ENCODE measurements at places on chromosomes 1 and 21.

GRCh38 chr1:203453016-203453415 lies 22.6 kb upstream of the PRELP start:
- DNase-seq, result no peak

GRCh38 chr1:205012391-205013140 lies 30.4 kb upstream of the CNTN2 start:
- DNase-seq, result no peak

- DNase-seq, result peak; percentile 52
These were observed 747 bp downstream of the ADAMTS1 start for GRCh38 chr21:26844258-26845065.

GRCh38 chr1:104905322-104905721 lies 1155.6 kb downstream of the AMY1C start:
- no peak for DNase-seq

DNA sequence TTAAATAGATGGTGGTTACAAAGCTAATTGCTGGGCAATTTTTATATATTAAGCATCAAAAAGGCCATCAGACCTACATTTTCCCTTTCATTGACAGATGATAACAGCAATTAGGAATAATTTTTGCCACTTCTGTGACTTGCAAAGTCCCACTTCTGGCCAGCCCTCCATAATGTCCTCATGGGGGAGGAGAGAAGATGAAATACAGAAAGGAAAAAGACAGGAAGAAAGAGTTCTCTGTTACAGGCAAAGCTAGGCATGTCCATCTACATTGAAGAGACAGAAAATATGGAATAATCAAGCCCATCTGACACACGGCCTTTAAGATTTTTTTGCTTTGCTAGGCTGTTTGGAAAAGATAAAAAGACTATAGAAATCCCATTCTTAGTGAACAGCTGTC lies 108.0 kb downstream of the ENAH start:
- peak; percentile 68 for DNase-seq

GRCh38 chr1:162922201-162922600 lies 61.2 kb upstream of the CCDC190 start:
- DNase-seq, result no peak

DNA sequence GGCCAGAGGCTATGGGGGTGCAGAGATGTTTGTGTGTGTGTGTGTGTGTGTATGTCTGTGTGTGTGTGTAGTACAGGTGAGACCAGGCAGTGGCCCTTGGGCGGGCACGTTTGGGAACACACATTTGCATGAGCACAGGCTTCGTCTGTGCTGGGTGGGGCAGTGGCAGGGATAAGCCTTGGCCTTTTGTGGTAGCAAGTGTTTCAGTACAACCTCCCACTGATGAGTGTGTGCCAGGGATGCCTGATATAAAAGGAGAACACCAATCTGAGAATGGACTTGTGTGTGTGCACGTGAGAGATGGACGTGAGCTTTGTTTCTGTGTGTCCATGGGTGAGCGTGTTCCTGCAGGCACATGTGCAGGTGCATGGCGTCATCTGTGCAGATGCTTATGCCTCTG lies 3.0 kb downstream of the NTRK1 start:
- DNase-seq, result no peak

GRCh38 chr1:209893751-209894150 lies 44.3 kb upstream of the SYT14 start:
- DNase-seq, result no peak

DNA sequence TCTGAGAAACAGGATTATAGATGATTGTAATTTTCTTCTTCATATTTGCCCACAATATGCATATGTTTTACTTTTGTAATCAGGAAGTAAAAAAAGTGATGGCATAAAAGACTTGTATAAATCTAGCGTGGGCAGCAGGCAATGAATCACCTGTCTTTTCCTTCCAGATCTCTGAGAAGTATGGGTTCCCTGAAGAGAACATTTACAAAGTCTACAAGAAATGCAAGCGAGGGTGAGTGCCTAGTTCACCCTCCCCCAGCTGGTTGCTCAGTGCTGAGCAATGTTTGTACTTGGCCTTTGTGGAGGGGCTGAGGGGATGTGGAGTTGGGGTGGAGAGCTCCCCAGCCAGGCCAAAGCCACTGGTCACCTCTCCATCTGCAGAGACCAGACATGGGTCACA lies 30.7 kb downstream of the GRHL3 start:
- no peak for DNase-seq

GRCh38 chr21:25733859-25734653 lies 648 bp downstream of the ATP5PF start:
- no peak for DNase-seq

- DNase-seq, result no peak
These were observed 30.8 kb downstream of the KCNA3 start for GRCh38 chr1:110643879-110644472.

DNA sequence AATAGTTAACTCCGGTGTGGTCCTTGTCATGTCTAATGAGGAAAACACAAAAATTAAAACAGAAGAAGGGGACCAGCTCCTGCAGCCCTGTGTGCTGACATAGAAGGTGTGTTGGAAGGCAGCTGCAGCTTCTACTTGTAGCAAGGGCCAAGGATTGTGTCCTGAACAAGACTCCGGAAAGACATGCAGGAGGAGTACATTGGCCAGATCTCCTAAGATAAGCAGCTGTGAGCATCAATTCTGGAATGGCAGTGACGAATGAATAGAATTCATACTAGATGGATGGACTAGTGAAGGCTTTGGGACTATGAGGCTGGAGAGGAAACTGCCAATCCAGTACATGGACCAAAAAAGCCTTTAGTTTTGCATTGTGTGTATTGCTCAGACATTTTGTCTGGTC lies 19.3 kb downstream of the RPS6KA1 start:
- no peak for DNase-seq

DNA sequence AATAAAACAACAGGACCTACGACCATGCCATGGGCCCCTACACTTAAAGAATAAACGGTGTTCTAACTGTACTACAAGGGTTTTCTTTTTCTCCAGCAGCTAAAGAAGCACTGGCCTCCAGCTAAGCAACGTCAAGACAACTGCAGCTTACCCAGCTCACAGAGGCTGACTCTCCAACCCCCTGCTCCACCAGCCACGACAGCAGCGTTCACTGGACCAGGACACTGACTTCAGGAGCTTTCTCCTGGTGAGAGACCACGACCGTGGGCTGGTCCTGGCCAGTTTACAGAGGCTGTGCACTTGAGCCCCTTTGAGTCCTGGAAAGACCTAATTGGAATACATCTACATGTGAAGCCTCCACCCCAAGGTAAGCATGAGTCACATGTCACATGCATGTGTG lies 39.4 kb downstream of the WNT9A start:
- DNase-seq, result no peak

- no peak for DNase-seq
These were observed at the start of gene CFAP74 for GRCh38 chr1:2003541-2004131. TSS of gene CFAP74 (minus strand) at chr1:2003786. CDS start at chr1:1990956, 12,830 bp downstream.

- DNase-seq, result no peak
These were observed 717.9 kb upstream of the CXADR start for GRCh38 chr21:16794950-16795349.

- no peak for DNase-seq
These were observed 17.7 kb downstream of the PTPRC start for GRCh38 chr1:198656500-198656932.

DNA sequence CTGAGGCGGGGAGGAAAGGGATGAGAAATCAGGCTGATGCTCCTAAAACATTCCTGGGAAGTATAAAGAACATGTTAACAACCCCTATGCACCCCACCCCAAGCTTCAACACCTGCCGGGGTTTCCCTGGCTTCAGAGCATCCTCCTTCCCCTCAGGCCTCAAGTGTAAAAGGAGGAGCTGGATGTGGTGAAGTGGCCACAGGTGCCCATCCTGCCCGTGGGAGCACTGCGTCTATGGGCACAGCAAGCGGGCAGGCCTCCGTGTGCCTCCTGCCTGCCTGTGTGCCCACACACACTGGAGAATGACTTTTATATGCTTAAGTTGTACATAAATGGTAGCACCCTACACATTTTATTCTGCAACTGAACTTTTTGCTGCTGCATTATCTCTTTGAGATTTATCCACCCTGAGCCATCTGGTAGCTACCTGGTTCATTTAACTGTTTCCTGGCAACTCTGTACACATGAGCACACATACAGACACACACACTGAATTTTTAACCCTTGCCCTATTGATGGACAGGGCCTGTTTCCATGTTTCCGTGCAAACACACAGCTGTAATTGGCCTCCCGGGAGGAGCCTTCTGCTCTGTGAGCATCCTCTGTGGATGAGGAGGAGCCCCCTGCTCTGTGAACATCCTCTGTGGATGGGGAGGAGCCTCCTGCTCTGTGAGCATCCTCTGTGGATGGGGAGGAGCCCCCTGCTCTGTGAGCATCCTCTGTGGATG lies 13.4 kb upstream of the FTCD start:
- no peak for DNase-seq

DNA sequence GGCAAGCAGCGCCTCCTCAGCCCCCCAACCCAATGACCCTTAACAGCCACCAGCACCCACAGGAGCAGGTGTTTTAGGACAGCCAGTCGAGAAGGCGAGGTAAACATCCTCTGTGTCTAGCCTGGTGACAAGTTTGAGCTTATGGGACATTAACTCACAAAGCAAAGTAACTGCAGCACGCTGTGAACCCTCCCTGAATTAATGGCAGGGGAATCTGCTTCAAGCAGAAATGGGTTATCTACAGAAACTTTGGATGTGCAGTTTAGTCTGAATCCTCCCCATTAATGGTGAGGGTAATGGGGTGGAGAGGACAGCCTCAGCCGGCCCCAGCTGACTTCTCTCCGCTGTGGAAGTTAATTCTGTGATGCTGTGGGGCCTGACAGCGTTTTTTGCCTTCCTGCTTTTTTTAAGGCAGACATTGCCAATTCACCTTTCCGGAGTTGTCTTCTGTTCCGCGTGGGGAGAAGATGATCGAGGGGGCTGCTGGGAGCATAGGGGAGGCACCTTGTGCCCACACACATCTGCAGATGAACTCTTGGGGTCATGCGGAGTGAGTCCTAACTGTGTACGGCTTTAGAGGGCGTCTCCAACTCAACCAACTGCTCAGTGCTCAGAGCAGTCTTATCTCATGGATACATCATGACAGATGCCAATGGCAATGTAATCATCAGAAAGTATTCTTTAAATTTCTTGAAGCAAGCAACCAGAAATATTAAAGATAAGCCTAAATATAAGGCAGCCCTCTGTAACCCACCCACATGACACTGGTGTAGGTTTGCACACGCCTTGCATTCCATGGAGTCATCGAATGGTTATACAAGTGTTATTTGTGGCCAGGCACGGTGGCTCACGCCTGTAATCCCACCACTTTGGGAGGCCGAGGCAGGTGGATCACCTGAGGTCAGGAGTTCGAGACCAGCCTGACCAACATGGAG lies 41.0 kb downstream of the POFUT2 start:
- no peak for DNase-seq

DNA sequence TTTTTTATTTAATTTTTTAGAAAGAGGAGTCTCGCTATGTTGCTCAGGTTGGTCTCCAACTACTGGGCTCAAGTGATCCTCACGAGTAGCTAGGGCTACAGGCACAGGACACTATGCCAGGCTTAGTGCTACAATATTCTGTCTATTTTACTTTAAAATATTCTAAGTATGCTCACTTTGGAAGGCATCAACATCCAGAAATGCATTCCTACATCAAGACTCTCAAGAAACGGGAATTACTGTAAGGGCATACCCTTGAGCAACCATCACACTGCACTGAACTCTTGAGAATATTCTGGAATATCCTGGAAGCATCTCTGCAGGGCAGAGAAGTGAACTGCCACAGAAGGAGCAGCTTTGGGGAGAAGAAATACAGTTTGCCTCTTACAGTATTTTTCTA lies 565 bp upstream of the DMRTB1 start:
- DNase-seq, result no peak

GRCh38 chr1:94532077-94532476 lies 9.5 kb downstream of the F3 start:
- no peak for DNase-seq

Measured in NCI-H1930 (cell line).